ENCODE measurements at places on chromosomes 4 and X. TPM values are rescaled to one million over a fixed set of nuclear protein-coding genes. Genes with fewer than 3 reads are reported as not detected.

DNAAF6 gene
- not detected for total RNA-seq

DNA sequence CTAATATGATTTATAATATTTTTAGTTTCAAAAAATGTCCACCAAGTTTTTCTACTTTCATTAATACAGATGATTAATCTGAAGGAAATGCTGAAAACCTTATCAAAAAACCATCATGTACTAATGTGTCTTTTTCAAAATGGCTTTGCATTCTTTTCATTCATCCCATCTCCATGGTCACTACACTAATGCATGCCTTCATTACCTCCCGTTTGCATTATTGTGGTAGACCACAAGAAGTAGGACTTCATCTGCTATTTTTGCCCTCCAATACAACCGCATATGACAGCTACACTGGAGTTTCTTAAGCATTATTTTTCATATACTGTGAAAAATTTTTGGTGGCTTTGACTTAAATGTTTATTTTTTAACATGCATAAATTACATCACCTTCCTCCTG, 37.9 kb upstream of the FSTL5 start:
- peak; percentile 56 for DNase-seq

DNA sequence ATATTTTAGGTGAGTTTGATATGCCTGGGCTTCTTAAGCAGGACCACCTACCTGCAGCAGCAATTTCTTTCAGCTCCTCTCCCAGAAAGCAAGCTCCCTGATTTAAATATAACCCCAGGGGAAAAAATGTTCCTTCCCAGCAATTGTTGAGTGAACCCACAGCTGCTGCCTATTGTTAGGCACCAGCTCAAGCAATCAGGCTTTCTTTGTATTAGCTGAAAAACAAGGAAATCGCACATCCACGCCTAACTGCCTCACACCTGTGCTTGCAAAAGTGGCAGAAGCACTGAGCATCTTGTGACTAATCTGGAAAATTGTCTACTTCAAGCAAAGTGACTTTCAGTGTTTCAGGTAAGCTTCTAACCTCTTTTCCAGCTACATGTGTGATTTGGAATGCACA, 432.2 kb downstream of the SMARCA1 start:
- no peak for DNase-seq

DNA sequence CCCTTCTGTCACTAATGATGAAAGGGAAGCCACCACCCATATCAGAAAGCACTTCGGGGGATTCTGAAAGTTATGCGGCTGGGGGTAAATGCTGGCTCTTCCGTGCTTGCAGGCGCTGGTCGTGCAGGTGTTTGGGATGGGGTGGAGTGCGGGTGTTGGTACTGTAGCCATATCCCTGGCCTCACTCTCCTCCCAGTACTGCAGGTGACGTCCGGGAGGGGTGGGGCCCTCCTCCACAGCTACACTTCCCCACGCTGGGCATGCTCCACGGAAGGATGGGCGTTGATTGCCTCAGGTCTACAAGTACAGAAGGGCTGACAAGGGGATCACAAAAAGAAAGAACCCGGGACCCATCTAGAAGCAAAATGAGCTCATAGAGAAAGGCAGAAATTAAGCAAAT, 48.6 kb upstream of the CLDN24 start:
- DNase-seq = no peak

DNA sequence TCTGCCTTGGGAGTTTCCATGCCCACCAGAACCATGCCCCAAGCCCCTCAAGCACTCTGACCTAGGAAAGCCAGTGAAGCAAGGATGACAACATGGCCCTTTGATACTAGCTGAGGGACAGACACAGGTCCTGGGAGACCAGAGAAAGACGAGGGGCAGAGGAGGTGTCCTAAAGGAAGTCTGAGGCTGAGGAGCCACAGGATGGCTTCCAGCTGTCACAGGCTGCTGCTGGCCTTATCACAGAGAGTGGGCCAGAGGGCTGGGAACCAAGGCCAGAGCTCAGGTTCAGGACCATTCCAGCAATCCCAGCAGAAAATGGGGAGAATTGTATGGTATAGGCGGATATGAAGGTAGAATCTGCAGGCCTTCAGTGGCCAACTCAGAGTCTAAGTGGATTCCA, 31.7 kb upstream of the MSANTD1 start:
- no peak for DNase-seq

TMPRSS11D gene
- total RNA-seq = not detected

GAGE12H gene
- not detected for total RNA-seq

GRCh38 chr4:98469771-98470170, 188.6 kb downstream of the TSPAN5 start:
- DNase-seq = no peak

CENPVL1 gene
- not detected for total RNA-seq

All from HT1080 (cell line).